ENCODE measurements at places on chromosomes 2 and 18.
A peak's percentile ranks its signal among the peaks of the same experiment; 100 is the strongest.

DNA sequence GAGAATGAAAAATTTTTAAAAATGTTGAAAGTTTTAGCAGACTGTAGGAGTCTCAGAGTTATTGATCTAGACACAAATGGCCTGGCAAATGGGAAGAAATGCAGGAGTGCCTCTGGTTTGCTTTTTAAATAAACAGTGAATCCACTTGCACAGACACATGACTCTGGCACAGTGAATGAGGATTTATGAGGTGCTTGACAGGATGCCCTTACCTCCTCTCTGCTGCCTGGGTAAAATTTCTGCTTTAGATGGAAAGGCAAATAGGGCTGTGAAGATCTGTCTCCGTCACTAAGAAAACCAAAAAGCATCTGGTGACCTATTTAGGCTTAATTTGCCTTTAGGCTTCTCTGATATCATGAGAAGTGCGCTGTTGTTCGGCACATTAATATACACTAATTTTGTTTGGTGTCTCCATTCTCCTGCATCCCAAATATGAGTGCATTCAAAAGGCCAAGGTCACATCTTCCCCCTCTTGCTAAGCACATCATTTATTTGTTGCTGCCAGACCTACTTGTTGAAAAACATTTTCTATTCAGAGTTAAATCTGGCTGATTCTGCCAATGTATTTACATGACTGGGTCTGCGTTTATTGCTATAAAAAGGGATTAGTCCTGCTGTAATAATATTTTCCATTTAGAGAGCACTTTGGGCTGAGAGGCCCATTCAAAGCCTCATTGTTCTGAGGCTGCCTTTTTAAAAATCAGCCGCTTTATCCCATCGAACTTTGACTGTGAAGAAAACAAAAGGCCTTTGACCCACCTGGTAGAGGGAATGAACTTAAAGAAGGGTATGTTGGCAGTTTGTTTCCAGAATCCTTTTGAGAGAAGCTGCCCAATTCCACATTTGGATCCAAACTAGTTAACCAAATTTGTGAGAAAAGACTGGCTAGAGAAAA, 94.9 kb downstream of the RNF152 start:
- DNase-seq = no peak

DNA sequence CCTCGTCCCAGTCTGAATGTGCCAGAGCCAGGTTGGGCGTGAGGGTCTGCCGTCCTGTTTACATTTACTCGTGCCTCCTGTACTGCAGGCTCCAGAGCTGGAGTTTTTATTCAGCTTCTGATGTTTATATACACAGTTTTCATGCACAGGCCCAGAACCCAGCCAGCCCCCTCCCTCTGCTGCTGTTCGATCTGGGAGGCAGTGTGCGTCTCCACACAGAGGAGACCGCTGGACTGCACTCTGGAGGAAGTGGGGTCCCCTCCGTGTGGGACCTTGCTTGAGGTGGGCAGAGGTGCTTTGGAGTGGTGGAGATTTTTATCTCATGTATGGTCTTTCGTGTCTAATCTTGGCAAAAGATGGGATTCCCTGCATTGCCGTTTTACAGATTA, 90.6 kb downstream of the GLI2 start:
- no peak for DNase-seq

DNA sequence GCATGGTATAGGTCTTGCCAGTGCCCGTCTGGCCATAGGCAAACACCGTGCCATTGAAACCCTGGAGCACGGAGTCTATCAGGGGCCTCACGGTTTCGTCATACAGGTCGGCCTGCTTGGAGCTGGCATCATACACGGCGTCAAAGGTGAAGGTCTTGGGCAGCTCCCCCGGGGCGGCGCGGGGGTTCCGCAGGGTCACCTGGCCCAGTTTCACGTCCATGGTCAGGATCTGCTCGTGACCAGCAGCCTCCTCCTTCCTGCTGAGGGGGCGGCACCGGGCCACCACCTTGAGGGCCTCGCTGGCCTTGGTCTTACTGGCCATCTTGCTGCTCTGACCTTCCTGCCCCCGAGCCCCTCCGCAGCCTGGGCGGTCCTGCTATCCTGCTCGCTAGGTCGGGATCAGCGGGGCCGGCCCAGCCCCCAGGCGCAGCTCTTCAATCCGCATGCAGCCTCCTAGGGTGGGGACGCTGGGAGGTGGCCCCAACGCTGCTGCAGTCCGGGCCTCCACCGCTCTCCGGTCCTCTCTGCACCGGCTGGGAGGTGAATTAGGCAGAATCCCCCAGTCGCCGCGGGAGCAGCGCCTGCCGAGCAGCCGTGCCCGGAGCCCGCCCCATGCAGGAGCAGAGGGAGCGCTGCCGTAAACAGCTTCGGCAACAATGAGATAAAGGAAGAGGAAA, 563 bp downstream of the KIF3C start:
- DNase-seq = no peak

GRCh38 chr2:237128026-237128703, 42.5 kb downstream of the COPS8 start:
- DNase-seq = no peak

DNA sequence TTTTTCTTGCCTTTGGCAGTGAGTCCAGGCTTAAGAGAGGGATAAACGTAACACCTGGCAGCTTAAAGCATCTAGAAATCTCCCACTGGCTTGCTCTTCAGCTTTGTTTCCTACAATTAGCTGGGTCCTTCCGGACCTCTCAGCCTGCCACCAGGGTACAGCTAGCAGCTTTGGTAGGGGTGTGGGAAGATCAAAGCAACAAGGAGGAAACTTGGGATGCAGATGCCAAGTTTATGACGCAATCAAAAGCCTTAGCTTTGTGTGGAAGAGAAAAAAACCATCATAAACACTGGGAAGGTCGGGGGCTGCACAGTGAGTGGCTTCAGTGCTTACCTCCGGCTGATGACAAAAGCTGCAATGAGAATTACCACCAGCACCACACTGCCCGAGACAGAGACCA, 116.9 kb downstream of the EPHA4 start:
- no peak for DNase-seq

- no peak for DNase-seq
These were observed 49.3 kb downstream of the ALPK2 start for GRCh38 chr18:58579561-58580047.

DNA sequence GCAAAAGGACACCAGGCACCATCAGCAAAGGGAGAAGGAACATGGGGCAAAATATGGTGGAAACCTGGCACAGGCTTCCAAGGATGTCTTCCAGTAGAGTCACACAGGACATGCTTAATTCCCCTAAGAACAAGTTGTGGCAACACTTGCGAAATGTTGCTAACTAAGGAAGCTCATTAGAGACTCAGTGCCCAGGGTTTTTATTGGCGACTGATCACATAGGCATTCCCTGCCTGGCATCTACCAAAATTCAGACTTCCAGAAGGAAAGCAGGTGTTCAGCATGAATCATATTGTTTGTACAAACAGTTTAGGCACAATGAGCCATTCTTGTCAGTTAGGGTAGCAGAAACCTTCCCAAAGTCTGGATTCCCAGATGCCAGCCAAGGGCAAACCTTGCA, 25.7 kb downstream of the SLC4A1AP start:
- DNase-seq = no peak

DNA sequence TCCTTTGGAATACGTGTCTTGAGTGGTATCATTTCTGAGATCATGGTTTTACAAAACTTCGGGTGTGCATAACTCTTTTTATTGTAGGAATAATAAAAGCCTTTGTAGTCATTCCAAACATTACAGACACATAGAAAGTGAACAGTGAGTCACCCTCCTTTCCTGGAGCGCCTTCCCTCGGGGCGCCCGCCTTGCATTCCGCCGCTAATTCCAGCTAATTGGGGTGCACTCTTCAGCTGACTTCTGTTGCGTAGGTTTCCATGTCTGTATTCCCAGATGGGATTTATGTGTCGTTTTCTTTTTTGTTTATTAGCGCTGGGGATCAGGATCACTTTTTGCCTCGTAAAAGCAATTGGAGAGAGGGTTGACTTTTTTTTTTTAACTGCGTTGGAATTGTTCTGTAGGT, 18.7 kb downstream of the SH3BP4 start:
- DNase-seq = no peak

GRCh38 chr2:160522951-160523710, 29.5 kb upstream of the RBMS1 start:
- DNase-seq = no peak

GRCh38 chr2:169294001-169294675, 68.2 kb downstream of the LRP2 start:
- DNase-seq = peak; percentile 74

GRCh38 chr2:86023366-86023712, 82.3 kb downstream of the POLR1A start:
- no peak for DNase-seq

- DNase-seq = no peak
These were observed 55.5 kb downstream of the DPP4 start for GRCh38 chr2:162018530-162018929.

- no peak for DNase-seq
These were observed 17.7 kb downstream of the CPLX4 start for GRCh38 chr18:59300676-59301285.

GRCh38 chr18:45805551-45805950, 19.9 kb upstream of the SIGLEC15 start:
- DNase-seq = no peak

DNA sequence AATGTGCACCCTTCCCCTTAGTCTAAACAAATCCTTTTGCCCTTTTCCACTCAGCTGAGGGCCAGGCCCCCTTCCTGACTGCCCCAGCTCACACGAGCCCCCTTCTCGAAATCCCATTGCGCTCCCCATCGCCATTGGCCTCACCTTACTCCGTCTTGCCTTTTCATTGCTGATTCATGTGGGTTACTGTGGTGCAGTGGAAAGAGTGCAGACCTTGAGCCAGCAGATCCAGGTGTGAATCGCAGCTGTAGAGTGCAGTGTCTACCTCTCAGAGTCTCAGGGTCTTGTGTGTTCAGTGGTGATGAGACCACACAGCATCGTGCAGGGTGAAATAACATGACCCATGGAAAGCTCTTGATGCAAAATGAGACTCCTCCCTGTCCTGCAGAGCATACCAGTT, 132.4 kb upstream of the APCDD1 start:
- no peak for DNase-seq

DNA sequence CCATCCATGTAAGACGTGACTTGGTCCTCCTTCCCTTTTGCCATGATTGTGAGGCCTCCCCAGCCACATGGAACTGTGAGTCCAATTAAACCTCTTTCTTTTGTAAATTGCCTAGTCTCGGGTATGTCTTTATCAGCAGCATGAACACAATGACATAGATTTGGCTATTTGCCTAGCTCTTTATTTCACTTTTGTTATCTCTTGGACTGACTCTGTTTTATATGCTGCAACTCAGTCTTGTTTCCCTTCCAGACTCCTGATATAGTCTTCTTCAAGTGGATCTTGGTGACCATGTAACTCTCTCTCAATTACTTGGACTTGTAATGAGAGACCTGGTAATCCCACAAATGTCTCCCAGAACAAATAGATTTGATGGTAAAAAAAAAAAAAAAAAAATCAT, 627.6 kb downstream of the CCDC85A start:
- no peak for DNase-seq

DNA sequence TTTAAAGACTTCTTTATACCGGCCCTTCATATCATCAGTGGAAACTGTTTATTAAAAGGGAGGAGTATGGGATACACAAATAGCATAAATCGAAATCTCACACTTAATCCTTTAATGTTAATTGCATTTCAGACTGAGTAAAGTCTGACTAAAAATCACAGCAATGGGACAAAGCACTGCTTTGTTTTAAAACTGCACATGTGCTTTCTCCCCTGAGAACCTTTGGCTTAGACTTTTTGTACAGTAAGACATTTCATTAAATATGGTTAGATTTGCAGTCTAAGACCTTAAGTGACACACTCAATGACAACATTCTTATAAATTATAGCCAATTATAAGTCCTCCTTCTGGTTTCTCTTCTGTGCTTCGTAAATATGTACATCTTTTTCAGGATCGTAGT, 12.5 kb downstream of the METTL21A start:
- no peak for DNase-seq

DNA sequence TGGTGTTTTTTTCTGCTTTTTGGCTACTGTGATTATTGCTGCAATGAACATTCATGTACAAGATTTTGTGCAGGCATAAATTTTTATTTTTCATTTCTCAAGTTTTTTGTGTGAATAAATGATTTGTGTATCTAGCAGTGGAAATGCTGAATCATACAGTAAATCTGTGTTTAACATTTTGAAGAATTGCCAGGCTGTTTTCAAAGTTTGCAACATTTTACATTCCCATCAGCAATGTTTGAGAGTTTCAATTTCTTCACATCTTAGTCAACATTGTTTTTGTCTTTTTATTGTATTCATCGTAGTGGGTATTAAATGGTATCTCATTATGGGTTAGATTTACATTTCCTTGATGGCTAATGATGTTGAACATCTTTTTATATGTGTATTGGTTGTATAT, 98.8 kb upstream of the RBMS1 start:
- DNase-seq = no peak

DNA sequence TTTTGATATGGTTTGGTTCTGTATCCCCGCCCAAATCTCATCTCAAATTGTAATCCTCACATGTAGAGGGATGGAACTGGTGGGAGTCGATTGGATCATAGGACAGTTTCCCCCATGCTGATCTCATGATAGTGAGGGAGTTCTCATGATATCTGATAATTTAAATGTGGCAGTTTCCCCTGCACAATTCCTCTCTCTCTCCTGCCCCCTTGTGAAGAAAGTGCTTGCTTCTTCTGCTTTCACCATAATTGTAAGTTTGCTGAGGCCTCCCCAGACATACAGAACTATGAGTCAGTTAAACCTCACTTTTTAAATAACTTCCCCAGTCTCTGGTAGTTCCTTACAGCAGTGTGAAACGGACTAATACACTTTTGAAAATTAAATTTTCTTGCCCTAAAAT, 12.3 kb upstream of the KCNJ3 start:
- no peak for DNase-seq

DNA sequence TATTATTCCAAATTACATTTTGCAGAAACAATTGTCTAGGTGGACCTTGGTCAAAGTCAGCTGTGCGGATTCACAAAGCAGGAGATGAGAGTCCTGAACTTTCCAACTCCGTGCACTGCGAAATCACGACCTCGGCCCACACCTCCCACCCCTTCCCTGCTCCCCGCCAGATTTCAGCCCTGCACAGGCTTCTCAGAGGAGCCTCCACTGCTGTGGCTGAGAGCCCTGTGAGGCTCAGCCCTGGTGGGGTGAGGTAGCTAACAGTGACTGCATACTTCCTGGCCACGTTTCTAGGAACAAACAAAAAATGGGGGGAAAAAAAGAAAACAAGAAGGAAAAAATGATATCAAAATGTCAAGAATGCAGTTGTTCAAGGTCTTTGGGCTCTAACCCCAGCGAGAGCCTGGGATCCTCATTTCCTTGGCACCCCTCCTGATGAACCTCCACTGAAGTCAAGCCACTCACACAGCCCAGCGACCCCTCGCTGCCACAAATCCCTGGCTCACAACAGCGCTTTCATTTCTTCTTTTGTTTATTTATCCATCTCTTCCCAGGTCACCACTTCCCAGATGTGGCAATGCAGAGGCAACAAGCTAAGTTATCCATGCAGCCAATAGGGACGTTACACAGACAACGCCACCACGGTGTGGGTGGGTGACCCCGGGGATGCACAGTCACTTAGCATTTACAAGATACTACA, 729.7 kb upstream of the ID2 start:
- DNase-seq = no peak

DNA sequence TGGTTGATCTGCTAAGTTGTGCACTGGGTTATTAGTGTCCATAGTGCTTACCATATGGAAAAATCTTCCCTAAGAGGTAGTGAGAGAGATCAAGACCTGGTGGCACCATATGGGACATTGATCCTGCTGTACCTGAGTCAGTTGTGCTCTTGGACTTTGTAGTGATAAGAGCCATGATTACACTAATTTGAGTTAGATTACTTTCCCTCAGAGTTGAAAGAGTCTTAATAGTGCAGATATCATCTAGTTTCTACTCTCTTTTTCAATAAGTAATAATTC, 114.2 kb downstream of the KCNE4 start:
- DNase-seq = no peak
